M059J (cell line): ENCODE measurements at places on chromosomes 5 and 9.
A peak's percentile ranks its signal among the peaks of the same experiment; 100 is the strongest.

GRCh38 chr5:89034588-89034987, 151.6 kb upstream of the MEF2C start:
- peak; percentile 77 for DNase-seq

DNA sequence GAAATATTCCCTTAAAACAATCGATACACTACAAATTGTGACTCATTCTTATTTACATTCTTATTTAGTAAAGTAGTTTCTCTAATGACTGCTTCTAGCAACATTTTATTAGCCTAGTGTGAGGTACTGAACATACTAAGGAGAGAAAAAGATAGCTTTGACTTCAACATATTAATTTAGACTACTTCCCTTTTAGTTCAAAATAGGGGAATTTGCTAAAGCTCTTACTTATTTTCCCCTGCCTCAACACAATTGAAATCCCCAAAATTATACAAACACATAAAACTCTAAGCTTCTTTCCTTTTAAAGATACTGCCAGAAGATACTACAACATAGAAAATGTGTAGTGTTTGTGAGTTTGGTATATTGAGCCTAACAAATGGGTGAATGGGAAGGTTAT, 55.2 kb downstream of the ANXA1 start:
- no peak for DNase-seq

DNA sequence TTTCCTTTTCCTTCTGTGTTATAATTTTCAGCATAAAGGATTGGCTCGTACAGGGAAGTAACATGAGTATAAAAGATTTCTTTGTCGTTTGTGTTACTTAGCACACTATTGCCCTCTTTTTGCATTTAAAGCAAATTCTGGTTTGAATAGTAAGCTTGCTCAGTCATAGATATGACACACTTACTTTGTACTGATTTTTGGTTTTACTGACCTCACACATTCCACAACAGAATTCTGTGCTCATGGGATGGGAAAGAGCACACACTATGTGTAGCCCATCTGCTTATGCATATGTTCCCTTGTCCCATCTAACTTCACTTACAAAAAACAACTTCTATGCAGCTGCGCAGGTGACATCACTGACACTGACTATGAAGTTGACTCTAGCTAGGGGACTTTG, 111.9 kb upstream of the MTAP start:
- peak; percentile 58 for DNase-seq

DNA sequence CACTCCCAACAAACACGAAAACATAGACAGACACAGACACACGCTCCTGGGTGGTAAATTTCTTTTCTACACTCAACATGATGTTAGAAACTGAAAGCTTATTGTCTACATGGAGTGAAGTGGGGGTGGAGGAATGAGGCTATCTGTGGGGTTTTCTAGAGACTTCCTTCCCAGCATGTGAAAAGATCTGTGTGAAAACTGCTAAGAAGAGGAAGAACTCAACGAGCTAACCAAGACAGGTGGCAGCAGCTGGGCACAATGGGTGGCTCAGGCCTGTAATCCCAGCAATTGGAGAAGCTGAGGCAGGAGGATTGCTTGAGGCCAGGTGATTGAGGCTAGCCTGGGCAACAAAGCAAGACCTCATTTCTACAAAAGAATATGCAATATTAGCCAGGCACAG, 7.6 kb downstream of the FYB1 start:
- DNase-seq = no peak

DNA sequence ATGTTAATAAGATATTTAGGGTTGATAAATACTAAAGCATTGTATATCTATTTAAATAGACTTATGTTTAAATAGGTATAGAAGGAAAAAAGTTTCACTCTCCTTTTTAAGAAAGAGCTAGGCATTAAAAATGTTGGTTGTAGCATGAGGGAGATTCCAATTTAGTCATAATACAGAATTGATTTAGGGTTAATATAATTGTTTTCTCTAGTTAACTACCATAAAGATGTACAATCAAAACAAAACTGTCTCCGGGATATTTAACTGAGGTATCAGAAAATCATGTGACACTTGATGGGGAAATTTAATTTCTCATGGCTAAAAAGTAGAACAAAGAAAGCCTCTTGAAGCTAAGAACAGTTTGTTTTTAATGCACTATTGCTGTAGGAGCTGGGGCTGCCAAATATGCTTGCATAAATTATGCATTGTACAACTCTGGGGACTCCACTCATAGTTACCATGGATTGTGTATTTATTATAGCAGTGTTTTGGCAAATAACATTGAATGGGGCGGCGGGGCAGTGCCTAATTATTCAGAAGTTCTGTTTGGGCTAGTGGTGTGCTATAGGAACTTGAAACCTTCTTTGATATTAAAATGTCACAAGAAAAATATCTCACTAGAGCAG, 44.2 kb downstream of the SMC2 start:
- no peak for DNase-seq

GRCh38 chr5:80975065-80975464, 14.9 kb downstream of the RASGRF2 start:
- peak; percentile 12 for DNase-seq

DNA sequence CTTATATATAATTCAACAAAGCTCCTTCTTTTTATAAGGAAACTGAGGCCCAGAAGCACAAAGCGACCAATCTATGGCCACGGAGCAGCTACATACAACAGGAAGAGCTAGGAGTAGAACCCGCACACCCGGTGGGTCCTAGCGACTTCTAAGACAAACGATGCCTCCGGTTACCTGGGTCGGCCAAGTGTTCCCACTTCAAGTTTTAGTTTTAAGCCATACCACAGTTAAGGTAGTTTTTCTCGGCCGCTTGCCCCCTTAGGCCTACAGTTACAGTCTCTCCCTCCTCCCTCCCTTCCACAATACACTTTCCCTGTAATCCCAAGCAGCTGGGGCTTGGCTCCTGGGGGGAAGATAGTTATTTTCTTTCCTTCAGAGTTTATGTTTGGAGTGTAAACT, 533 bp downstream of the SREK1IP1 start:
- peak; percentile 15 for DNase-seq
